ENCODE measurements at places on chromosomes 1 and 21.
A peak's percentile ranks its signal among the peaks of the same experiment; 100 is the strongest.

DNA sequence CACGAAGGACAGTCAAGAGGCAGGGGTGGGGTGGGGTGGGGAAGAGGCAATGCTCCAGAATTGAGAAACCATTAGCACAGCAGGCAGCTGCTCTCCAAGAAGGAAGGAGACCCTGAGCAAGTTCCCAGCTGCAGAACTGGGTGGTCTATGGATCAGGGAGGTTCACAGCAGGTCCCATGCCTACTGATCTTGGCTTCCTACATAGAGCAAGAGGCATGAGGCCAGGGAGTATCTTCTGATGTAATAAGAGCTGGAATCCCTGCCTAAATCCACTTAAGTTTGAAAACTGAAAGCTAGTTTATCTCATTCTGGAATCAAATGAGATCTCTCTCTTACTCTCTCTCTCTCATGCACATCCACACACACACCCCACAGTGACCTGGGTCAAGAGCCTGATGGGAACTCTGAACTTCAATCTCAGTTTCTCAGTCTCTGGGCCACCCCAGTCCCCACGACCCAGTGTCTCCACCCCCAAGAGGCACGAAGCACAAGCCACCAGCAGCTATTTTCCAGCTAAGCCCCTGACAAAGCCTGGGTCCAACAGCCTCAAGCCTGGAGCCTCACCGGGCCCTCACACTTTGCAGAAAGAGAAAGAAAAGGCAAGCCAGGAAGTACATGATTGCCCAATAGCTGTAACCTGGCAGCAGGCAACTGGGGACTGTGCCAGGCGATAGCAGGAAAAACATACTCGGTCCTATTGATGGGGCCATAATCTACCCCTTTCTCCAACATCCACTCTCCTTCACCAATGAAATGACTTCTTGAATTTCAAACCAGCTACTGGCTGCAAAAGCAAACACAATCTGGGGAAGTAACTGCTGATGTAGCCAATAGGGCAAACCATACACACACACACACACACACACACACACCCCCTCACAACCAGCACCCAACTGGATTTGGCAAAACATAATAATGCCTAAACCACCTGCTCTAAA is 2.2 kb downstream of the NUAK2 start:
- no peak for DNase-seq

GRCh38 chr1:205504311-205505075 is at the start of gene CDK18:
Gene CDK18 (plus strand): TSS chr1:205504669. CDS start chr1:205523168, 18,499 bp downstream.
- peak; percentile 31 for DNase-seq

DNA sequence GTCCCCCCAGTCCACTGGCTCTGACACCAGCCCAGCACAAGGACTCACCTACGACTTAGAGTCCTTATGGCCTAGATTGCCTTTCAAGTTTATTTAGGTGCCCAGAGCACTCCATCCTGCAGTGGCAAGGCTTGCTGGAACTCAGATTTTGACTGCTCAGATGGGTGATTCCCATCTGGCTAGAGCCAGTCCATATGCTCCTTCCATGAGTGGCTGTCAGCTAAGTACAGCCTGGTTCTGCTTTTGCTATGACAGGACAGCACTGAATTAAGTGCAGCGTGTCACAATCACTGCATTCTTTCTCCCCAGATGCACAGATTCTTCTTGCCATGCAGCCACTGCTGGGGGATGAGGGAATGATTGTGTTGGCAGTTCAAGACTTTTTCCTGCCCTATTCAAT is 43.8 kb downstream of the GPR52 start:
- no peak for DNase-seq

GRCh38 chr1:202658251-202658759 is 51.9 kb downstream of the SYT2 start:
- no peak for DNase-seq

- DNase-seq = no peak
These were observed 3.7 kb upstream of the SDE2 start for GRCh38 chr1:226002667-226003501.

DNA sequence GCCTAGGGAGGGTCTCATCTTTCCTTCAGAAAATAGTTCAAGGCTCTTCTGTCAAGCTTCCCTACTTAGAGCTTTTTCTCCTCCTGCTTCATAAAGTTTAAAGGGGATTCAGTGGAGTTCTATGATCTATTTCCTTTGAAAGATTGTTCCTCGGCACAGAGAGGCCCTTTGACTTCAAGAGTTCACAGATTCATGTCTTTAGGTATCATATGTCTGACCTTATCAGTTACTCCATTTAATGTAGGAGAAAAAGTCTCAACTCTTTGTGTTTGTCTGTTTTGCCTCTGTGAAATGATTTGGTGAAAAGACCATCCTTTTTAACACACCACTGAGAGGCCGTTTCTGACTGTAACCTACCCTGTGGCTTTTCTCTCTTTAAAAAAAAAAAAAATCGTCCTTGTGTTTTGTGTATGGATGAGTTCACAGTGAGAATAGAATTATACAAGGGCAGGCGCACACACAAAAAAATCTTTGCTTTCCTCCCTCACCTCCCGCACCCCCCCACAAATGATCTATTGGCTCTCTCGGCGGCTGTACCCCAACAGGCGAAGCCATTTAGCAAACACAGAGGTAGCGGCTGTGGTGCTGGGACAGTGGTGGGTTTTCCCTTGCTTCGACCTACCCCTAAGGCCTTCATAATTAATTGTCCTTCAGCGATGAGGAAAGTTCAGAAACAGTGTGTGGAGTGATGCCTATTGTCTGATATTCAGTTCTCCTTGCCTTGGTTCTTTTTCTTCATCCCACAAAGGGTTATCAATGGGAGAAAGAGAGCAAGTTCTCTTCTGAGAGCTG is 29.6 kb downstream of the PROX1 start:
- DNase-seq = no peak

DNA sequence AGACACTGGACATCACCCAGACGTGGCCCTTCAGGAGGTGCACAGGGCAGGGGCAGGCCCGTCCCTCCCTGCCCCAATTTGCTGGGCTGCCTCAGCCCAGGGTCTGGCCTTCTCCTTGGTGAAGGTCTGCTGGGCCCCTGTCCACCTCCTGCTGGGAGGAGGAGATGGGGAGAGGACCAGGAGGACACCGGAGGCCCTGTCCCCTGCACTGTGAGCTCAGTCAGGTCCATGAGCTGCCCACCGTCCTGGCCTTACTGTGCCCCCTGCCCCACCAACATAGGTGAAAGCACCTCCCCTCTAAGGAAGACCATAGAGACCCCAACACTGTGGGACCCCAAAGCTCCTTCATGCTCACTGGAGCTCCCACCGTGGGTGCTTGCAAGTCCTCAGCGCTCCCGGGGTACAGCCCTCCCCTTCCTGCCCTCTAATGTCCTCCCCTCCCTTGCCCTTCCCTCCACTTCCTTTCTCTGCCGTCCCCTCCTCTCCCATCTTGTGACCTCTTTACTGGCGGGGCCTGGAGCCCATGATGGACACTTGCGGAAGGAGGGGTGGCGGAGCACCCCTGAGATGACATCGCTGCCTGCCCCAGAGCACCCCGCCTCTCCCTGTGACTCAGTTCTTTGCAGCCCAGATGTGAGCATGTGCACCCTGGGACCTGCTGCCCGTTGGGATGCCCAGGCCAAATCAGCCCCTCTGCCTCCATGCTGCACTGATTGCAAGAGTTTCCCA is 4.6 kb downstream of the LRRC3 start:
- DNase-seq = no peak

- no peak for DNase-seq
These were observed 107.1 kb downstream of the TLR5 start for GRCh38 chr1:223035724-223036478.

- no peak for DNase-seq
These were observed 1.3 kb upstream of the EFNA3 start for GRCh38 chr1:155077346-155077745.

GRCh38 chr1:2492091-2492490 is 16.0 kb downstream of the PLCH2 start:
- no peak for DNase-seq

DNA sequence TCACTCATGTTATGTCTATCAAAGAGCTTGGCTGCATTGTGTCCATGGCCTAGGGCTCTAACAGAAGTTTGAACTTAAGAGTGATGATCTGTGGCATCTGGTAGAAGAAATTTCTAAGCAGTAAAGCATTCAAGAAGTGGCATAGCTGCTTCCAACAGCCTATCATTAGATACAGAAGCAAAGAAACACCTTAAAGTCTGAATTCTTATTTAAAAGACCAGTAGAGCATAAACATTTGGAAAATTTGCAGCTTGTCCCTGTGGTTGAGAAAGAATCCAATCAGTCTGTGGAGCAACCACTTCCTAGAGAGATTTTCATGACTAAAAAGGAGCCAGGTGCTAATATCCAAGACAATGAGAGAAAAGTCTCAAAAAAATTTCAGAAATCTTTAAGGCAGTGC is 165.5 kb downstream of the SNX7 start:
- no peak for DNase-seq

DNA sequence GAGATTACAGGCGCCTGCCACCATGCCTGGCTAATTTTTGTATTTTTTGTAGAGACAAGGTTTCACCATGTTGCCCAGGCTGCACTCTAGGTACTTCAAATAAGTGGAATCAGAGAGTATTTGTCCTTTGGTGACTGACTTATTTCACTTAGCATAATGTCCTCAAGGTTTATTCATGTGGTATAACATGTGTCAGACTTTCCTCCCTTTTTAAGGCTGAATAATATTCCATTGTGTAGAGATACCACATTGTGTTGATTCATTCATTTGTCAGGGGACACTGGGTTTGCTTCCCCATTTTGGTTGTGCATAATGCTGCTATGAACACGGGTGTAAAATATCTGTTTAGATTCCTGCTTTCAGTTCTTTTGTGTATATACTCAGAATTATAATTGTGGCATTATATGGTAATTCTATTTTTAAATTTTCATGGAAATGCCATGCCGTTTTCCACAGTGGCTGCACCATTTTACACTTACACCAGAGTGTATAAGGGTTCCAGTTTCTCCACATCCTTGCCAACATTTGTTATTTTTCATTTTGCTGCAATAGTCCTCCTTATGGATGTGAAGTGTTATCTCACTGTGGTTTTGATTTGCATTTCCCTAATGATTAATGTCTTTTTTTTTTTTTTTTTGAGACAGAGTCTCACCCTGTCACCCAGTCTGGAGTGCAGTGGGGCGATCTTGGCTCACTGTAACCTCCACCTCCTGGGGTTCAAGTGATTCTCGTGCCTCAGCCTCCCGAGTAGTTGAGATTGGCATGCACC is 35.1 kb downstream of the IL6R start:
- DNase-seq = no peak

All from activated T-cell treated with anti-CD3 and anti-CD28 coated beads for 4 hours (primary cell).